Right cardiac atrium (tissue), 5 donors: ENCODE measurements at places on chromosomes 2 and 18.

DNA sequence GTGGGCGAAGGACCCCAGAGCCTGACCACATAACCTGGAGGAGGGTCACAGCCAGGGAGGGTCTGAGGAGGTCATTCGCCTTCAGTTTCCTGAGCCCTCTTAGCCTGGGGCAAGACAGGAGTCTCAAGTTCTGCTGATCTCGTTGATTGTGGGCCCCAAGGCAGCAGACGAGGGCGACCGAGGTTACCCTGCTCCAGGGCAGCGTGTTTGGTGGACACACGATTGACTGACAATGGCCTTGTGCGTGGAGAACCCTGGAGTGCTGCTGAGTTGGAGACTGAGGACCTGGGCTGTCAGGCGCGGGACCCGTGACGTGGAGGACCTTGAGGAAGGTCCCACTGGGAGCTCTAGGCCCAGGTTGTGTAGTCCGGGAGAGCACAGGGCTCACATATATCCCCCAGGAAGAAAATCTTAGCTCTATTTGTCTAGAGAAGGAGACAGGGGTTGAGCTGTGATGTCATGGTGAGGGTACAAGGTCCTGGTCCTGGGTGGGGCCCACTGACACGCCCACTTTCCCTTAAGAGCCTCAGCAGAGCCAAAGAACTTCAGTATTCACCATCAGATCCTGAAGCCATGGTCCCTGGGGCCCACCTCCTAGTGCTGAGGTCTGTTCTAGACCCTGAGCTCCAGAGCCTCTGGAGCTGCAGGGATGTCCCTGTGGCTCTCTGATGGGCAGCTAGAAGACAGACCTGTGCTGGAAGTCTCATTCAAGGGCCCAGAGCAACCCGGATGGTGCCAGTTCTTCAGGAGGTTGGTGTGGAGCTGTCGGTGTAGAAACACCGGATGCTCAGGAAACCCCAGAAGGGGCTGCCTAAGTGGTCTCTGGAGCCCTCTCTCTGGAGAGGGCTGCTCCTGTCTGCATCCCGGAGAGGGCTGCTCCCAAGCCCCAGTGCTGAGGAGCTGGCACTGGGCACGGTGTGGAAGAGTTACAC lies 53.1 kb downstream of the DYSF start:
- no peak for DNase-seq

GRCh38 chr2:21268878-21269224 lies 145.1 kb downstream of the TDRD15 start:
- no peak for DNase-seq

GRCh38 chr2:168182550-168183249 lies 64.7 kb downstream of the STK39 start:
- DNase-seq, result no peak

GRCh38 chr18:14104906-14105748 lies 27.1 kb downstream of the ZNF519 start:
- no peak for DNase-seq

DNA sequence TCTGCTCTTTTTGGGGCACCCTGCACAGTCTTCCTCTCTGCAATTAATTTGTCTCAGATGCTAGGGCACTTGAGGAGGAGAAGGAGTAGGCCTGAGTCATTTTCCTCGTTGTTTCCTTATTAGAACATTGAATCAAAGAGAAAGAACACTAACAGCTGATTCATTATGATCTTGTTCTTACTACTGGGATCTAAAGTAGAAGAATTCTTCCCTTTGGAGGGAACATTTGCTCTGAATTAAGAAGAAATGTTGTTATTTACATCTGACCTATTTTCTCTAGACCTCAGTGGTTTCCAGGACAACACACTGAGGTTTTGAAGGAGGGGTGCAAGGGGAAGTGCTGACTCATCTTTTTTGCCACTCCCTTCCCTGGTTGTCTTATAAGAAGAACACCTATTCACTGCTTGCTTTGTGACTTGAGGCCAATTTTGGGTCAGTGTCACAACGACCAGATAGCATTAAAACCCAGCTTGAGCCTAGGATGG lies 24.3 kb upstream of the STAT1 start:
- no peak for DNase-seq

- DNase-seq, result no peak
Measured at GRCh38 chr2:102241616-102242305, 54.9 kb downstream of the IL1RL2 start.

- no peak for DNase-seq
Measured at GRCh38 chr2:18856765-18857164, 267.4 kb upstream of the NT5C1B start.

- no peak for DNase-seq
Measured at GRCh38 chr2:925711-926110, 24.9 kb upstream of the SNTG2 start.

DNA sequence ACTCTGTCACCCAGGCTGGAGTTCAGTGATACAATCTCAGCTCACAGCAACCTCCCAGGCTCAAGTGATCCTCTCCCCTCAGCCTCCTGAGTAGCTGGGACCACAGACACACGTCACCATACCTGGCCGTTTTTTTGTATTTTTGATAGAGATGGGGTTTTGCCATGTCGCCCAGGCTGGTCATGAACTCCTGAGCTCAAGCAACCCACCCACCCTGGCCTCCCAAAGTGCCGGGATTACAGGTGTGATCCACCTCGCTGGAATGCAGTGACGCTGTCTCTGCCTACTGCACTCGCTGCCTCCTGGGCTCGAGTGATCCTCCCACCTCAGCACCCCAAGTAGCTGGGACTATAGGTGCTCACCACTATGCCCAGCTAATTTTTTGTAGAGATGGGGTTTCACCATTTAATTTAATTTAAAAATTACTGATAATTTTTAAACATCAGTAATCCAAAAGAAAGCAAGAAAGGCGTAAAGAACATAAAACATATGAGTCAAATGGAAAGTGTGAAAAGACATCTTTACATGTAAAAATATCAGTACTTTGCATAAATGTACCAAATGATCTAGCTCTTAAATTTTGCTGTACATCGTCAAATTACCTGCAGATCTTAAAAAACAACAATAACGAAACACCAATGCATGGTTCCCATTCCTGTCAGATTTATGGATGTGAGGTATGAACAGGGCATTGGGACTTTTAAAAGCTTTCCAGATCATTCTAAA lies 2.8 kb upstream of the ZNF236 start:
- no peak for DNase-seq

- no peak for DNase-seq
Measured at GRCh38 chr2:206212673-206213513, 53.2 kb downstream of the EEF1B2 start.

GRCh38 chr2:95738301-95738700 lies 146.5 kb downstream of the TRIM43 start:
- DNase-seq, result no peak

DNA sequence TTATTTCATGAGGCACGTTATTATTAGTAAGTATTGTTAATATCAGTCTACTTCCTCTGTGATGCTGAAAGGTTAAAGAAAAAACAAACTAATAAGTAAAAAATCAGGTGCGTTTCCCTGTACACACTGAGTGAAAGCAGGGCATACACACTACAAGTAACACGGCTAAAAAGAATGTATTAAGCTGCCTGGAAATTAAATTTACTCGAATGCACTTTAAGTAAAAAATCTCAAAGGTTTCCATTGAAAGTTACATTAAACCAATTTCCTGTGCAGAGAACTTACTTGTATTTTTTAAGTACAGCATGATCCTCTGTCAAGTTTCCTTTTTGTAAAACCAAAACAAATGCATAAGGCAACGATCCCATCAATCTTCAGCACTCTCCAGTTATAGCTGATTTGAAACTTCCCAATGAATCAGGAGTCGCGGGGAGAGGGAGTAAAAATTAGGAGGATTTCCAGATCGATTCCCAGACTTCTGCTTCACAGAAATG lies 633 bp downstream of the BCL2 start:
- no peak for DNase-seq

DNA sequence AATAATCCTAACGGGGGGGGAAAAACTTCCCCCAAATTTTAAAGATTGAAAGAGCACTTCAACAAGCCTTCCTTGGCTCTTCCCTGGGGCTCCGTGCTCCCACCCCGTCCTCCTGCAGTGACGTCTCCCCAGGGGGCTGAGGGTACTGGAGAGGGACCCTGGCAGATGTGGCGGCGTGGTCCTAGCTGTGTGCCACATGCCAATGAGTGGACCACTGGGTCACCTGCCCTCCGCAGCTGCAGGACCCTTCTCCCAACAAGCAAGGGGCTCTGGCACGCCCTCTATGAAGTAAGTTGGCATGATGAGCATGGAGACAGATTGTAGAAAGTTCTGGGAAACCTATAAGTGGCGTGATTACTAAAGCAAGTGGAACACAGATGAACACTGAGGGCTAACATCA lies 46.7 kb downstream of the PXDN start:
- DNase-seq, result no peak

DNA sequence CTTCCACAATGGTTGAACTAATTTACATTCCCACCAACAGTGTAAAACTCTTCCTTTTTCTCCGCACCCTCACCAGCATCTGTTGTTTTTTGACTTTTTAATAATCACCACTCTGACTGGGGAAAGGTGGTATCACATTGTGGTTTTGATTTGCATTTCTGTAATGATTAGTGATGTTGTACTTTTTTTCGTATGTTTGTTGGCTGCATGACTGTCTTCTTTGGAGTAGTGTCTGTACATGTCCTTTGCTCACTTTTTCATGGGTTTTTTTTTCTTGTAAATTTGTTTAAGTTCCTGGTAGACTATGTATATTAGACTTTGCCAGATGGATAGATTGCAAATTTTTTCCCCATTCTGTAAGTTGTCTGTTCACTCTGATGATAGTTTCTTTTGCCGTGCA lies 574.8 kb downstream of the KCNJ3 start:
- DNase-seq, result no peak

GRCh38 chr2:45826884-45827635 lies 175.6 kb downstream of the PRKCE start:
- peak; percentile 74 for DNase-seq

- DNase-seq, result peak; percentile 93
Measured at GRCh38 chr2:235728800-235729556, 235.1 kb downstream of the AGAP1 start.

DNA sequence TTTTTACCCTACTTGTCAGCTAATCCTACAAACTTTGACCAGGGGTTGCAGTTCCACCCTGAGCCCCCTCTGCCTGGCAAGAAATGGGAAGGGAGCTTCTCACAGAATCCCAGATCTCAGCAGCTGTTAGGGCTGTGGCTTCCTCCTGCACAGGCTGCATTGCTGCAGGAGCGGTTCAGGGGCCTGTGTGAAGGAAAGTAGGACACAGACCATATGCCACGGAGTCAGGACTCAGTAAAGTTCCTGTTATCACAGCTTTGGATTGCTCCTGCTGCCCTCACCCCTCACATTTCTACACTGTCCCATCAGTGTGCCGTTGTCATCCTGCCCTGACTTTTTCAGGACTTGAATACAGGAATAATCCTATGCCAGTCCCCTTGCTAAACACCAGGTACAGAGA lies 62.8 kb upstream of the SP3 start:
- peak; percentile 29 for DNase-seq

GRCh38 chr2:65349863-65350262 lies 82.5 kb downstream of the SPRED2 start:
- peak; percentile 89 for DNase-seq

DNA sequence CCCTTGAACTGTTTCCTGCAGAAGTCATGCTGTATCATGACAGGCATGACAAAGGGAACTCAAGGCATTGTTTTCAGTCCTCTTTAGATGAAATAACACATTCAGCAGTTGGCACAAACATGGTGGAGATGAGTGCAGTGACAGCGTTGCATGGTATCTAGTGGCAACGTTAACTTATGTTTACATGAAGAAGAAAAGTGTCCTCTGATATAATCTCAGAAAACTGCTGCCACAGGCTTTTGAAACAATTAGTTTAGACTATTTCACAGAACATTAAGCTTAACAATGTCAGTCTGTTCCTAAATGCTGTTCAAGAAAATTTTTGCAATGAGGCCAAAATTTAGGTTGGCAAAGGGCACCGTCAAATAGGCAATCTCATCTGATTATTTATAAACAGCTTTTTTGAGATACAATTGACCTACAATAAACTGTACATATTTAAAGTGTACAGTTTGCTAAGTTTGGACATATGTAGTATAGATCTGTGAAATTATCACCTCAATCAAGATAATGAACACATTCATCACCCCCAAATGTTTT lies 64.7 kb downstream of the LYPD6B start:
- no peak for DNase-seq

DNA sequence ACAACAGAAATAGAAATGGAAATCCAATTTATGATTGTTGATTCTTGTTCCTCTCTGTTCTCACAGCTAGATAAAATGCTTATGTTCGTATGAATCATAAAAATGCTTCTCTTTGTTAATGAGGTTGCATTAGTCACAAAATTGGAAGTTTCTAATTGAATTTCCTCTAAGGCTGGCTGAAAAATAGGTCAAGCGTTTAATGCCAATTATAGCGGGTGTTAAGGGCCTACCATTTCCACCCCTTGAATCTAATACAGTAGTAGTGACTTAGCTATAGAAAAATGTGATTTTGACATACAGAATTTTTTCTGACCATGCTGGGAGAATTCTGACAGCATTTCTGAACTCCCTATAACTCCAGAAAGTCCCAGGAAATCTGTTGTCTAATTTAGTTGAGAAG lies 107.1 kb downstream of the TTN start:
- no peak for DNase-seq

GRCh38 chr2:226023383-226023782 lies 623.9 kb downstream of the NYAP2 start:
- no peak for DNase-seq

DNA sequence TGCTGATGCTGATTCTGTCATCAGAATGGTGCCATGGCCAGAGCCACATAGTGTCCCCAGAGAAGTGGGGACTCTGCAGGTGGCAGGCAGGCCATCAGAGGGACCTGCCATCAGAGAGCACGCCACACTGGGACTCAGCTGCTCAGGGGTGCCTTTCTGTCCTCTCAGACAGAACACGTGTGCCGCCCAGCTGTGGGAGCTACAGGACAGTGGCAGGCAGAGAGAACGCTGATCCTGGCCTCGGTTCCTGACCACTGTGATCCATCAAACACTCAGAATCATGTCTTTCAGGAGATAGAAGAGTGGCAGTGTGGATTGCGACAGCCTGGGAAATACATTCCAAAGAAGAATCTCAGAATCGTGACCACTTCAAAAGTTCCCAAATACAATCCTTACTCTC lies 497.2 kb upstream of the SALL3 start:
- no peak for DNase-seq

GRCh38 chr2:241179899-241180298 lies 8.6 kb upstream of the ANO7 start:
- no peak for DNase-seq

DNA sequence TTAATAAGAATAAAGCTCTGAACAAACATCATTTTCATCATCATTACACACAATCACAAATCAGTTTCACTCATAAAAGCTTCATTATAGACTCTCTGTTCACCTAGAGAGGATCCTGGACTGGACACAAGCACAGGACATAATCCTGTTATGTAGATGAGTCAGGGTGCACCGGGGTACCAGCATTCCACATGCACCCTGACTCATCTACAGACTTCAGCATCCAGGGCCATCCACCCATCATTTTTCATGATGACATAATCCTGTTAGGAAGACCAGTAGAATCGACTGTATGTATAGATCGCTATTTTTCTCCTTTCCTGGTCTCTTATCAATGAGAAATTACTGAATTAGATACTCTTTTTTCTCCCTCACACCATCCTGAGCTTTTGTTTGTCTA lies 73.7 kb upstream of the PIK3C3 start:
- DNase-seq, result no peak

- DNase-seq, result no peak
Measured at GRCh38 chr2:61617610-61618009, 79.5 kb upstream of the XPO1 start.

- DNase-seq, result no peak
Measured at GRCh38 chr18:56200381-56200911, 437.9 kb downstream of the TXNL1 start.
